ENCODE measurements at places on chromosomes 12 and 14.
A peak's percentile ranks its signal among the peaks of the same experiment; 100 is the strongest.

DNA sequence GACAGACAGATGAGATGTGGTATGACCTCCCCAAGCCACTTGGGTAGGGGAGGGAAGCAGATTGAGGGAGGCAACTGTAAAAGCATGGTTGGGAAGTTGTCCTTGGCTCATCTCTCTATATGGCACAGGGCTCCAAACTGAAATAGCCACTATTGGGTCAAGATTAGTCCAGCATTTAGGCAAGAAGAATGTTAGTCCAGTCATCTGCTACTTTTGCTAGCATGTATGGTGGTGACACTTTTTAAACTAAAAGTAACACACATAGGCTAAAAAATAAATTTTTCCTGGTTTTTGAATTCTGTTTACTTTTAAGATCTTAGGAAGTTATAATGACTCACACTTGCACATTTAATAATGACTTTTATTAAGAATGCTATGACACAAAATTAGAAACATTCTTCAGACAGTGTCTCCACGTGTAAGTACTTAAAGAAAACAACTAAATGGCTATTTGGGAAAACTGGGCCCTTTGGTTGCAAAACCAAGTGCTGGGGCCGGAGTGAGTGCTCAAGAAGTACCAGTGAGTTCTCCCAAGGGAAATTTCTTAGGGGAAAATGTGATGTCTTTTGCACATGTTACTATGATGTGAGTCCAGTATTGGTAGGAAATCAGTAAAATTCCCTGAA is 179.1 kb upstream of the HIF1A start:
- no peak for DNase-seq

DNA sequence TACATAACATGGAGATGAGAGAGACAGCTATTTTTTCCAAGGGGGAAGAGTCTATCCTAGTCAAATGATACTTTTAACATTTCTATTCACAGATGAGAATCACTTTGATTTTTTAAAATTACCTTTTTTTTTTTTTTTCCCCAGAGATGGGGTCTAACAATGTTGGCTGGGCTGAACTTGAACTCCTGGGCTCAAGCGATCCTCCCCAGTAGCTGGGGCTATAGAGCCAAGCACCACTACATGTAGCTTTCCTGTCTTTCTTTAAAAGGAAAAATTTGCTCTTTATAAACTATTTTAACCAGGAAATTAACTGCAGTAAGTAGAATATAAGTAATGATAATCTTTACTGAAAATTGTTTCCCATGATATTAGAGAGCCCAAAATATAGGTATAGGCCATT is 3.3 kb downstream of the PRICKLE1 start:
- no peak for DNase-seq

DNA sequence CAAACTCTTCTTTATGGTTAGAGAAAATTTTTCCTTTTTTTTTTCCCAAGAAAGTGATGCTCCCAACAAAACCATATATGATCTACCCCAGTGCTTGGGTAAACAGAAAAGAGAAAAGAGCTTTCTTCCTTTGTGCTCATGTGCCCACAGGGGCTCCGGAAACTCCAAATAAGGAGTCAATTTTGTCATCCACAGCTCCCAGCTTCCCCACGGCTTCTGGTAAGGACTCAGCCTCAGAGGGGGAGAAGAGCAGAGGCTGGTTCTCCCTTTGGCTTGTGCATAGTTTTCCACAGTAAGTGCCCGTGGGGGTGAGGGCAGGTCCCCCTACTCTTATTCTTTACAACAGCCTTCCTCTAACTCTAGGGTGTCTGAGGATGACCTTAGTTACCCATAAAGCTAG is 13.3 kb upstream of the RGS6 start:
- DNase-seq: peak; percentile 73

DNA sequence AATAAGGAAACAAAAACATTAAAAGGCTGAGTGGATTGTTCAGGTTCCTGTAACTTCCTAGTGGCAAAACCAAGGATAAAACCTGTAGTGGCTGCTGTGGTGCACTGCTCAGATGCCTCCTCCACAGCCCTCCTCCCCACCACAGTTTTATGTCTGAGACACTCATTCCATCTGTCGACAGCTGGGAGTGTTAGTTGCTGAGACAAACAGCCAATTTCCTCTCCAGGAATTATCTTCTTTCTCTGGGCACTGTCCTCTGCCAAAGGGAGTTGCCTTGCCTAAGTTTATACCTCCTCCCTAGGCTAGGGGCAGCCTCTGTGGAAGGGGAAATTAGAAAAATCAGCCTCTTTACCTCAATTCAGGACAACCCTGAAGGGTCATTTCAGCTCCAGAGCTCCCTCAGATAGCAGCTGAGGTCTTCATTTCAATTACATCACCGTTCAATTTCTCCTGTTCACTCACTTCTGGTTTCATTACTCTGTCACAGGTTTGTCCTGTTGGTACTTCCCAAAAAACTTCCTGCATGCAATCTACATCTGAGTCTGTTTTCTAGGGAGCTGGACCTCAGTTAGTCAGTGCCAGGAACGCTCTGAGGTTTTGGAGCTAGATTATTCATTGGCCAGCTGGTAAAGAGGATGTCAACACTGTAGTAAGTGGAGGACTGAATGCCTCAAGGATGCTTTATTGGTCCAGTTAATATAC is 74.9 kb upstream of the ATP2B1 start:
- no peak for DNase-seq

- no peak for DNase-seq
Measured at GRCh38 chr14:77151918-77152588, 10.5 kb upstream of the ZDHHC22 start.

- DNase-seq: peak; percentile 7
Measured at GRCh38 chr12:59282999-59283398, 312.8 kb upstream of the SLC16A7 start.

DNA sequence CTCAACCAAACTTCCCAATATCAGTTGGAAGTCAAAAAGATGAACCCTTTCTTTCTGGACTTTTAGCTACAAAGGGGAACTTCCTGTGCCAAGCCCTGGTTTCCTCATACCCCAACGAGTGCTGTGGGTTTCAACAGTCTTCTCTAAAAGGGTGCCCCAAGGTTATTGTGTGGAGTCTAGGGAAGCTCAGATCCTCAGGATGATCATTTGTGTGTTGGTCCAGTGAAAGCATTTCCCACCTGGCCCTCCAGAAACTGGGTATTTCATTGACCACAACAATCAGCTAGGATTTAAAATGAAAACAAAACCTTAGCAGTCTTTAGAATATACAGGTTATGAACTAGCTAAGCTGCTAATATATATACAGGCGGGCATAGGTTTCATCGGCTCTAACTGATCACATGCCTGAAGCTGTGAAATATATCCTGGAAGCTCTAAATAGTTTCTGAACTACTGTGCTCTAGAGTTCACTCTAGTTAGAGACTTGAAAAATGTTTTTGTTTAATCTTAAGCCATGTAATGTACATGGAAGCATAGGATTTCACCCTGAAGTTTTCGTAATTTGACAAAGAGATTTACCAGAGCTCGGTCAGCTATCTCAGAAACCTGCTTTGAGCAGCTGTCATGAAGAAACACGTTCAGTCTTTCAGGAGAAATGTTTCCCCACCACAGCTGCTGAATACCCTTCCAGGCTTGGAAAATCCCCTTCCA is 29.6 kb downstream of the P2RX4 start:
- no peak for DNase-seq

- DNase-seq: no peak
Measured at GRCh38 chr14:61077951-61078720, 97.1 kb downstream of the SLC38A6 start.

GRCh38 chr14:44979273-44979672 is 17.3 kb downstream of the TOGARAM1 start:
- DNase-seq: no peak
